Natural killer cell treated with Interleukin-12 subunit alpha and Interleukin-12 subunit beta and Interleukin-15 and Interleukin-18, amount 100 ng/mL, for 72 hours (primary cell): ENCODE measurements at places on chromosomes 16 and 17. TPM values are rescaled to one million over a fixed set of nuclear protein-coding genes. Genes with fewer than 3 reads are reported as not detected.
A peak's percentile ranks its signal among the peaks of the same experiment; 100 is the strongest.

The MYH8 gene
- not detected for total RNA-seq

The SSTR5 gene
- not detected for total RNA-seq

The SLC6A2 gene
- not detected for total RNA-seq

The CNGB1 gene
- not detected for total RNA-seq

The VTN gene
- total RNA-seq, result 0.52 TPM

The DPEP1 gene
- total RNA-seq, result not detected

- no peak for DNase-seq
- H3K36me3 ChIP-seq, result no peaks in the 10 kb centered on the region
- peak overlapping the region; percentile 0 for H3K4me3 ChIP-seq
- H3K27ac ChIP-seq, result no peak overlapping the region
- H3K27me3 ChIP-seq, result no peaks in the 10 kb centered on the region
Measured at GRCh38 chr17:56290802-56291118, 137.5 kb downstream of the ANKFN1 start.

- no peaks in the 10 kb centered on the region for H3K4me1 ChIP-seq
- H3K36me3 ChIP-seq, result no peaks in the 10 kb centered on the region
- no peak for DNase-seq
- no peak overlapping the region for H3K4me3 ChIP-seq
- H3K27ac ChIP-seq, result no peak overlapping the region
- no peaks in the 10 kb centered on the region for H3K27me3 ChIP-seq
Measured at GRCh38 chr16:87133112-87133850, 183.9 kb downstream of the C16orf95 start.

GRCh38 chr16:2675021-2675420 is 7.3 kb upstream of the KCTD5 start:
- H3K4me1 ChIP-seq, result peaks cover 16% of the 10 kb centered on the region
- H3K27me3 ChIP-seq, result no peaks in the 10 kb centered on the region
- no peak overlapping the region for H3K4me3 ChIP-seq
- H3K36me3 ChIP-seq, result no peaks in the 10 kb centered on the region
- no peak overlapping the region for H3K27ac ChIP-seq

- peaks cover 24% of the 10 kb centered on the region for H3K27me3 ChIP-seq
- H3K4me1 ChIP-seq, result no peaks in the 10 kb centered on the region
- no peak for DNase-seq
- H3K36me3 ChIP-seq, result no peaks in the 10 kb centered on the region
- H3K27ac ChIP-seq, result no peak overlapping the region
Measured at GRCh38 chr17:65723431-65724151, 162.1 kb upstream of the AXIN2 start.

- H3K27ac ChIP-seq, result peak overlapping the region; percentile 38
- H3K27me3 ChIP-seq, result no peaks in the 10 kb centered on the region
- no peak for DNase-seq
- H3K36me3 ChIP-seq, result peaks cover 29% of the 10 kb centered on the region
- peaks cover 66% of the 10 kb centered on the region for H3K4me1 ChIP-seq
Measured at GRCh38 chr17:28725166-28725659, 820 bp downstream of the TLCD1 start.

DNA sequence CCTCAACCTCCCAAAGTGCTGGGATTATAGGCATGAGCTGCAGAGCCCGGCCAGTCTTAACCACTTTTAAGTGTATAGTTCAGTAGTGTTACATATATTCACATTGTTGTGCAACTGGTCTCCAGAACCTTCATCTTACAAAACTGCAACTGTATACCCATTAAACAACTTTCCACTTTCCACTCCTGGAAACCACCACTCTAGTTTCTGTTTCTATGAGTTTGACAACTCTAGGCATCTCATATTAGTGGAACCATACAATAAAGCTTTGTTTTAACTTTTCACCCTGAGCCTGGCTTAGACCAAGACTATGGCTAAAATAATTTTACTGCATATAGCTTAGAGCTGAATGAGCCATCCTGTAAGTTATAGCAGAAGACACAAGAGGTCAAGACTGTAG is 108.0 kb upstream of the GOT2 start:
- H3K4me3 ChIP-seq, result no peak overlapping the region
- no peaks in the 10 kb centered on the region for H3K36me3 ChIP-seq
- DNase-seq, result no peak
- H3K27ac ChIP-seq, result no peak overlapping the region
- no peaks in the 10 kb centered on the region for H3K4me1 ChIP-seq

GRCh38 chr16:87202346-87202745 is 114.8 kb downstream of the C16orf95 start:
- H3K27me3 ChIP-seq, result peaks cover 19% of the 10 kb centered on the region
- no peak overlapping the region for H3K27ac ChIP-seq
- no peak overlapping the region for H3K4me3 ChIP-seq
- no peak for DNase-seq
- no peaks in the 10 kb centered on the region for H3K36me3 ChIP-seq
- peaks cover 6% of the 10 kb centered on the region for H3K4me1 ChIP-seq
